ENCODE measurements at places on chromosomes 4 and X.

DNA sequence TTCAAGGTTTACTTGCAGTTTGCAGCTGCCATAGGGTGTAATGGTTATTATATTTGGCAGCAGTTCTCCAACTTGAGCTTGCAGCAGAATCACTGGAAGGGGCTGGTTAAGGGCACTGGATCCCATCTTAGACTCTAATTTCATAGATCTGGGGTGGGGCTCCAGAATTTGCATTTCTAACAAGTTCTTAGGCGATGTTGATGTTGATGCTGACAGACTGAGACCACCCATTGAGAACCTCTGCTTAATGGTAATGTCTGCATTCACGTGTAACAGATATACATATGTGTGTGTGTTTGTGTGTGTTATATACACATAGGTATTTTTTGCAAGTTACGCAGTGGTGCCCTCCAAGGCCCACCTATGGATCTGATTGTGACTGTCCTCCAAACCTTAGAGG, 13.8 kb downstream of the TENM3 start:
- no peak for DNase-seq

GRCh38 chr4:54063737-54064316, 578 bp downstream of the CHIC2 start:
- peak; percentile 16 for DNase-seq

GRCh38 chrX:16992445-16992844, 46.0 kb downstream of the REPS2 start:
- DNase-seq, result no peak

DNA sequence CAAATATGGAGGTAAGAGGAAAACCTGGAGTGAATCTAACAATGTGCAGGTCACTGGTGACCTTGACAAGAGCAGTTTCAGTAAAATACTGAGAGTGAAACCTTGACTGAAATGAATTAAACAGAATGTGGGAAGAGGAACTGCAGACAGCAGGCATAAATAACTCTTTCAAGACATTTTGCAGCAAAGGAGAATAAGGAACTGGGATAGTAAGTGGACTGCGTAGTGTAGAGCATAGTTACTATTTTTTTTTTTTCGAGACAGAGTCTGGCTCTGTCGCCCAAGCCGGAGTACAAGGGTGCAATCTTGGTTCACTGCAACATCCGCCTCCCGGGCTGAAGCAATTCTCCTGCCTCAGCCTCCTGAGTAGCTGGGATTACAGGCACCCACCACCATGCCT, 24.0 kb downstream of the RBMX start:
- DNase-seq, result no peak

DNA sequence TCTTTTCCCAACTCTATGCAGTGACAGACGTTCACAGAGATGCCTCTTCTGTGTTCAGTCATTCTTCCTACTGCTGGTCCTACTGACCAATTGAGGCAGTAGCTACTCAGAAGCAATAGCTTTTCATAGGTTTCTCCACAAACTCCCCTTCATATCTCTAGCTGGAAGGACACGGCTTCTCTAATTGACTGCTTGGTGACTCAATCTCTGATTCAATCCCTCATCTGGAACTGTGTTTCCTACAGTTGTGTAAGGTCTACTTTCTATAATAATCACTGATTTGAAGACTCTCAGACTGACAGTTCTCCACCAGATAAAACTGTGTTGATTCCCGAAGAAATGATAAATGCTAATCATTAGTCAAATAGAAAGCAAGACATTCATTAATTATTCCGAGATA, 111.5 kb downstream of the DTHD1 start:
- no peak for DNase-seq

DNA sequence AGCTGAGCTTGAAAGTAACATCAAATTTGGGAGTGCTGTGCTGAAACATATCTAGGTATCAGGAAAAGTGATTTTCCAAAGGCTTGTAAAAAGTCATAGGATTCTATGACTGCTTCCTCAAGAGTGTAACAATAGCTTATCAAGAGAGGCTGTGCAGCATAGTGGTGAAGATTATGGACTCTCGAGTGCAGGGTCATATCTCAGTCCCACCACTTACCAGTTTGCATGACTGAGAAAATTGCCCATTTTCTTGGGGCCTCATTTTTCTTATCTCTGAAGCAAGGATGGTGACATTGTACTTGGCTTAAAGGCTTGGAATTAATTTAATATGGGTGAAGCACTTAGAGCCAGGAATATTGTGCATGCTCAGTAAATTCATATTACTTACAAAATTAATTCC, 57.2 kb downstream of the AFF1 start:
- DNase-seq, result no peak

- no peak for DNase-seq
Measured at GRCh38 chrX:54422168-54422567, 18.0 kb upstream of the TSR2 start.

- DNase-seq, result no peak
Measured at GRCh38 chrX:8845469-8845868, 44.3 kb upstream of the FAM9A start.

DNA sequence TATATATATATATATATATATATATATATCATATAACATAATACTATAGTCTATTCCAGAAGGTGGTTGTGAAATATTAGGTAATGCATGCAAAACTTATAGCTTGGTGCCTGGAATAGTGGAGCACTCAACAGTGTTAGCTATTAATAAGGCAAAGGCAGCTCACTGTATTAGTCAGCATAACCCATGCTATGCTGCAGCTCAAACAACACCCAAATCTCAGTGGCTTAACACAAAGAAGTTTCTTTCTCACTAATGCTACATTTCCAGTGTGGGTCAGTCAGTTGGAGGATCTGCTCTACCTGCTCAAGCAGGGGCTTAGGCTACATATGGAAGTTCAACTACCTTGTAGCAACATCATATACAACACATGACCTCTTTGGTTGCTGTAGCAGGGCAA, 5.2 kb upstream of the RPGR start:
- DNase-seq, result no peak

DNA sequence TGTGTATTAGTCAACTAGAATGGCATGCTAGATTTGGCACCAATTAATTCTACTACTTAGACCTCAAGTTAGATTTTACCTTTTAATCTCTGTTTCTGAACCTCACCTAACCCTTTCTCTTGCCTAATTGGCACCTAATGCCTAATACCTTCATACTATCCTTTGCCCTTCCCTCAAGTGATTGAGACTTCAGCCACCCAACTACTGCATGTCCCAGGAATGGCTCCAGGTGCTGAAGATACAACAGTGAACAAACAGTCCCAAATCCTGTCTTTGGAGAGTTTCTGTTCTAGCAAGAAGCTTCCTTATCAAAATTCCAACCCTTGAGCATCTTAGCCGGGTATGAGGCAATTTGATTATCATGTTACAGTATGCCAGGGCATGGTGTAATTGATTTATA, 139.9 kb downstream of the CPE start:
- DNase-seq, result no peak

DNA sequence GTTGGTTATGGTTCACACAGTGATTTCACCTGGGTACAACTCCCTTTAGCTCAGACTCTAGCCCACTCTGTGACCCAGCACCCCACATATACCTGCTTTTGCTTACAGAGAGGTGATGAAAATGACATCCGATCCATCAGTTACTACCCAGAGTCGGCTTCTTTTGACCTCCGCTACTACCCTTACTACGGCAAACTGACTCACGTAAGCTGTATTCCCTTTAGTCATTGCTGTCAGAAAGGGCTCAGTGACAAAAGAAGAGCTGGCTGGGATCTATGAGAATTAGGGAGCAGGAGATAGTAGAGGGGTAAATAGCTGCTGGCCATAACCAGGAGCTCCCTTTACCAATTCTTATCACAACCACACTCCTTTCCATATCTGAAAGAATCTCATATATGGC, 16.7 kb downstream of the ATP1B4 start:
- no peak for DNase-seq

GRCh38 chr4:189129044-189129694, 811.5 kb upstream of the FRG1 start:
- DNase-seq, result no peak

DNA sequence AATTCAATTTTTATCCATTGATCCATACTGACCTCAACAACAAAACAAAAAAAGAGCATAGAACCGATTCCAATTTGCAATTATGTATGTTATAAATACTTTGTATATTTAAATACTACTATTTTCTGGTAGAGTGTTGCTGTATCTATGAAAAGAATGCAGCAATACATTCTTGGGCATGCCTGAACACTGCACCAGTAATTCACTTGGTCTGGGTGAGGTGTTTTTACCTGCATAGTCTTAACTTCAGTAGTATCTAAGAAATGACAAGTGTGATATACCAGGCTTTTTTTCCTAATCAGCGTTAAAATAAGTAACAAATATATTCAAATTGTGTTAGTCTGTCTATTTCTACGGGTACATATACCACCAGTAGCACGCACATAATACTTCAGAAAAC, 120.2 kb downstream of the KLHL13 start:
- DNase-seq, result no peak

- DNase-seq, result no peak
Measured at GRCh38 chr4:73718375-73719373, 21.7 kb upstream of the CXCL8 start.

GRCh38 chr4:172232966-172233365, 419.8 kb downstream of the GALNTL6 start:
- DNase-seq, result no peak

DNA sequence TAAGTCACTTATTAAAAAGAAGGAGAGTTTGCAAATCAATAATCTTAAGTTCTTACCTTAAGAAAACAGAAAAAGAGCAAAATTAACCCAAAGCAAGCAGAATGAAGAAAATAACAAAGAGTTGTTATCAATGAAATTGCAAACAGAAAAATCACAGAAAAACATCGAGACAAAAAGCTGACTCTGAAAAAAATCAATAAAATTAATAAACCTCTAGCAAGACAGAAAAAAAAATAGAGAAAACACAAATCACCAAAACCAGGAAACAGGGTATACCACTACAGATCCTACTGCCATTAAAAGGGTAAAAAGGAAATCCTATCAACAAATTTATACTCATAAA, 17.3 kb upstream of the RBM41 start:
- DNase-seq, result no peak

- no peak for DNase-seq
Measured at GRCh38 chr4:8588196-8588470, 4.4 kb upstream of the CPZ start.

- no peak for DNase-seq
Measured at GRCh38 chr4:168811207-168811606, 198.8 kb downstream of the CBR4 start.

DNA sequence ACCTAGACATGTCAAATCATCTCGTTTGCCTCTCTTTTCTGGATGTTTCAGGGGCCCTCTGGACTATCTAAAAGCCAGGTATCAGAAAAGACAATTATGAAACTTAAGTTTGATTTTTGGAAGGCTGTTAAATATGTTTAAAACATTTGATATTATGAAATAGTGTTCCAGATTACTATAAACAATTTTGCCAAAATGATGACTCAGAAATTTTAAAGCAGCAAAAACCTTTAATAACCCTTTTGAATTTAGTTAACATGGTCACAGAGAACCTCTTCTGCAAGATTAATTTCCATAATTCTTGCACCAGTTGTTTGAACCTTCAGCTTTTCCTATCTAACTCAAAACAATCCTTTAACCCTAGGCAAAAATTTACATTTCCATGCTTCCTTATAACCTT, 18.8 kb upstream of the FAM47E start:
- no peak for DNase-seq

DNA sequence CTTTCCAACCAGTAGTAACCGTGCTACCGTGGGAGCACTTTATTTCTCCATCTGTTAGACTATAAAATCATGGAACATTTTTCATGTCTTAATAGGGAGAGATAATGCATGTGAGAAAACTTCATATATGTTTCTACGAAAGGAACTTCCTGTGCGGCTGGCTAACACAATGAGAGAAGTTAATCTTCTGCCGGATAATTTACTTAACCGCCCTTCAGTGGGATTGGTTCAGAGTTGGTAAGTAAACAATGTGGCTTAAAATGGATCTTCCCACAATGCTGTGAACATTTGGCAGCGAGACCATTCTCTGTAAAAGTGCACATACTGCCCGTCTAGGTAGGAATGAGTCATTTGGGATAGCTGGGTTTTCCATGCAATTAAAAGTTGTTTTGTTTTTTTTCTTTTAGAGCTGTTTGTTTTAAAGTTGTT, 29.6 kb downstream of the PDK3 start:
- DNase-seq, result no peak

DNA sequence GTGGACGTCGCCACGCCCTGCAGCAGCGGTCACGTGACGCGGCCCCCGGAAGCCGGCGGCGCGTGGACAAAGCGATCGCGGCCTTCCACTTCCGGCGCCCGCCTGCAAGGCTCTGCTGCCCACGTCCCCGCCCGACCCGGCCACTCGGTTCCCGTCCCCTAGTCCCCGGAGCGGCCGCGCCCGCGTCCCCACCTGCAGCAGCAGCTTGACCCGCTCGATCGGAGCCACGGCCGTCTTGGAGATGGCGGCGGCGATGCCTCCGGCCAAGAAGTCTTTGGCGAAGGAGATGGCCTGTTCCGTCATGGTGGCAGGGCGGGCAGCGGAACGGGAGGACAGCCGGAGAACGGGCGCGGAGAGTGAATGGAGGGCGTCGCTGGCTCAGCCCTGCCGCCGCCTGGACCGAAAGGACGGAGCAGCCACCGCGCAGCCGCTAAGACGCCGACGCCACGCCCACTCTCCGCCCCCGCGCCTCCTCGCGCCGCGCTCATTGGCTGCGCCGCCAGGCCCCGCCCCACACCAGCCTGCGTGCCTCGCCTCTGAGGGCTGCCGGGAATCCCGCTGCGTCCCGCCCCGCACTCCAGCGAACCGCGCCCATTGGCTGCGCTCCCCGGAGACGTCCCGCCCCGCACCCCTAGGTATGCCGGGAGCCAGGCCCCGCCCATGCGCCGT, at the start of gene SLC25A6:
Gene SLC25A6, minus strand, starts transcription at position 407 of the 669 bp plus-strand sequence. Its CDS starts 104 bp downstream, at position 303.
- DNase-seq, result peak; percentile 99

DNA sequence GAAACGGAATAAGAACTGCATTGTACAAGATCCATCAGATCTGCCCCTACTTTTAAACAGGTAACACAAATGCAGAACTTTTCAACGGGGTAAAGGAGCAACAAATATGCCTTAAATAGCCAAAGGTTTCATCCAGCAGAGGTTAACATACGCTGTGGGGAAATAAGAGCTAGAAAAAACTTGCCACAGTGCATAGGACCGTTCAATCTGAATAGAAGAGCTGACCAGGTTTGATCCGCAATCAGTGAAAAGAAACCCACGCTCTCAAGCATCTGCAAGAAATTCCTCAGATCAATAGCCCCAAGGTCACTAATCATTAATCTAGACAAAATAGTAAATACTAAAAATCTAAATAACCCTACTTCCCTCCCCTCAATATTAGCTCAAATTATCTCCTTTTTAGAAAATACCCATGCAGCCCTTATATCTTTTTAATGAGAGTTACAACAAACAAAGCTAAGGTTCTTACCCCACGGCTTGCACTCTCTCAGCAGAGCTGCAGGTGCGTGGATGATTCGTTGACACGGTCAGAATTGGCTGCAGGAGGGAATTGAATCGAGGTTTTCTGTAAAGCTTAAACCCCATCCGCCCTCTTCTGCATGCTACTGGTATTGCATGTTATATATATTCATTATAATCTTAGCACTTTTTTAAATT, at the start of gene TLR10:
Gene TLR10, minus strand, starts transcription at position 539 of the 657 bp plus-strand sequence. CDS start 7,400 bp downstream, outside the sequence.
- no peak for DNase-seq

Data from stimulated activated CD8-positive, alpha-beta memory T cell treated with anti-CD3 and anti-CD28 coated beads, Interleukin-4, amount 100 ng/mL, for 24 hours (primary cell).